ENCODE measurements at places on chromosomes 5 and 9.

GRCh38 chr5:5880077-5880763 is 457.7 kb downstream of the ICE1 start:
- DNase-seq, result no peak

- no peak for DNase-seq
Observed at GRCh38 chr5:93911609-93912008, 170.2 kb upstream of the POU5F2 start.

GRCh38 chr5:156414391-156414790 is 87.4 kb downstream of the SGCD start:
- DNase-seq, result no peak

- no peak for DNase-seq
Observed at GRCh38 chr5:142408981-142409481, 84.2 kb upstream of the SPRY4 start.

DNA sequence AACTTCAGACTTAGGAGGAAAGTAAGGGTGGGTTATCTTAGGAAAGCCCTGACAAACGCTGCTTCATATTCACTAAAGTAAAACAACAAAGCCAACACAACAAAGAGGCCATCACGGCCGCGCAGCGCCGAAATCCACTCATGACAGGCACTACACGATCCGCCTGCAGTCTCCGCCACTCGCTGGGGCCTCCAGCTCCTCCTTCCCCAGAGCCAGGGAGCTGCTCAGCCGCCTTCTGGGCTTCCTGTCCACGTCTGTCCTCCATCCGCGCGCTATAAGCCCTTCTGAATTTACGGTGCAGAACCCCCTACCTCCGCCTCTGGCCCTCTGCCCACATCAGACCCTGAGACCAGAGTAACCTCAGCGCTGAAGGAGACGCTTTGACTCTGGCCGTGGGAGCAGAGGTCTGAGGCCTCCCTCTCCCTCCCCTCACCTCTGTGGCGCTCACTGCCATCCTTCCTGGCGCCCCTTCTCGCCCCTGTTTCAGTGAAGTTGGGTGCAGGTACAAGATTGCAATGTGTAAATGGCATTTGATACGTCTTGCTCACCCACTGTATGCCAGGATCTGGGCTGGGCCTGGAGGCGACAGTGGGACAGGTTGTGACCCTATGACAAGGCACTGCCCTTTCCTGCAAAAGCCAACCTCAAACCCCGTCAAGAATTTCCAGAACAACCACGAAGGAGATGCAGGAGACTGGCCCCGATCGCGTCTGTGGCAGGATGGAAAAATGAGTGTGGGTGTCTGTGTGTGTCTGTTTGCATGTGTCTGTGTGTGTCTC is 74.9 kb upstream of the PHYKPL start:
- no peak for DNase-seq

DNA sequence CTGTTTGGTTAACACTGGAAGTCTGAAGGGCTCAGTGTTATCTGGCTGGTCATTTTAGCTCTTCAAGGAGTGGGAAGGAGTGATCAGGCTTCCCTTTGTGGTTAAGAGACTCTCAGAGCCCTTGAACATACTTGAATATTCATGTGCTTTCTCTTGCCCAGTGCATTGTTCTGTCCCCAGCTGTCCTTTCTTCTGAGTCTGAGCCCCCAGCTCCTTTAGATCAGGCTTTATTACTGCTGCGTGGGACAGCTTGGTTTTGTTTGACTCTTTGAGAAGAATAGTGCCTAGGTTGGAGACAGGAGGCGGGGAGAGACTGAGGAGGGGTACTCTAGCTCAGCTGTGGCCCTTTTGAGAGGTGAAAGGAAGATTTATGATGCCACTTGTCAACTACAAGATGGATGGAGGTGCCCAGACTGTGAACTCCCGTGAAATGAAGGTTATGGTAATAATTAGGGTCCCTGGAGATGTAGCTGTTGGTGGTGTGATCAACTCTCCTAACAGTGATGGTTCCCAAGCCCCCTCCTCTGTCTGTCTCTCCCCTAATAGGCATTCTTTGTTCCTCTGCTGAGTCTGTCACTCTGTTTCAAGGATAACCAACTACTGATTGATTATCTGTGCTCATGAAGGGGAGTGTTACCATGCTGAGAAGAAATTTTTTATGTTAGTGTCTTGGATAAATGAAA is 83.1 kb upstream of the GLRA1 start:
- no peak for DNase-seq

DNA sequence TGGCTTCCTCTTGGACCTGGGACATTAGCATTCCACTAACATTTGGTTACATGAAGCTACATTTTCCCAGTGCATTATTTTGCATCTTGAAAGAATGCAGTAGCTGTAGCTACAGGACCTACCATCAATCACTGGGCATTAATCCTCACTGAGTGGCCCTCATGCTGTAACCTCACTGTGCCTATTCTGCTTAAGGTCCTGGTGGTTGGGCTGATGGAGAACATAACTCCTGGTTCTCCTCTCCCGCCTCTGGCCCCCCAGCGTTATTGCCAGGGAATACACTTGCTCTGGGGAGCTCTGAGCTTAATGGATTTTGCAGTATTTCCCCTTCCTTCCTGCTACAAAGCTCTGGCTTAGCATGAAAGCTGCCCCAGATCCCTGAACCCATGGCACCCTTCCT is 111.5 kb upstream of the EQTN start:
- no peak for DNase-seq

GRCh38 chr9:70468291-70468690 is 53.8 kb upstream of the KLF9 start:
- DNase-seq, result no peak

DNA sequence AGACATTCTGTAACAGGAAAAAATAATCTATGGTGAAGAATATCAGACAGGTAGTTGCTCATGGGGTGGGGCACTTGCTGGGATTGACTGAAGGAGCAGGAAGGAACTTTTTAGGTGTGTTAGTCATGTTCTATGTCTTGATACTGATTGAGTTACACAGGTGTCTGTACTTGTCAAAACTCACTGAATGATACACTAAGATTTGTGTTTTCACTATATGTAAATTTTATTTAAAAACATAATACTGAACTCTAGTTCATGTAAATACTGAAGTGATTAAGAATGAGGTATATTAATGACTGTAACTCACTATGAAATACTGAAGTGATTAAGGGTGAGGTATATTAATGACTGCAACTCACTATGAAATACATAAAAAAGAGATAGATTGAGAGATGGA is 28.5 kb downstream of the IL6ST start:
- DNase-seq, result no peak

DNA sequence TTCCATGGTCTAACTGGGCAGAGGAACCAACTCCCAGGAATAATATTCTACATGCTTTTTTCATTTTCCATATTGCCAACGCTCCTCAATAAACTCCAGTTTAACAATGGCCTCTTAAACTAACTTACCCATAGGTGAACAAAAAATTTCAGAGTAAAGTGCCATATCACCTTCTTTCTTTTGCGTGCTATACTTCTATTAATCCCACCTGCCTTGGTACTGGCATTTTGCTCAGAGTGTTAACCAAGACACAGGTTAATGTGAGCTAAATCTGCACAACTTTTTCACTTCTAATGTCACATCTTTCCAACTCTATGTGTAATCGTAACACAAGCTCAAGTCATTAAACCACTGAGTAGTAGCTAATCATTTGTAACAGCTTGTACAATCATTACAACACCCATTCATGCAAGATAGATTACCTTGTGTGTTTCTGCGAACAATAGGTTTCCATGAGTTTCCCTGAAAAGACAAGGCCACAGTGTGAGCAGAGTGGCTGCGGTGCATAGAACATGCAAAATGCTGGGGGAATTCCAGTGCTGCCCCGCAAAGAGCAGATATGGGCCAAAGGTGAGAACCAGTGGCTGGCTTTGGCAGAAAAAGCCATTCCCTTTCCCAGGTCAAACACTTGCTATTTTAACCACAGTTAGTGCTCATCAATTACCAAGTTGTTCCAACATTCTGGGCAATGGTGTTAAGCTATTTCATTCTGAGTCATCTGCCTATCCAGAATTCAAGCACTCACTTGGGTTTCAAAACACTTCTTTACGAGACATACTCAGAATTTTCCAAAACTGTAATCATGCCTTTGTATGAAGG is 42.8 kb downstream of the TIMD4 start:
- DNase-seq, result no peak

GRCh38 chr9:106120071-106120470 is 425.7 kb downstream of the TMEM38B start:
- no peak for DNase-seq

DNA sequence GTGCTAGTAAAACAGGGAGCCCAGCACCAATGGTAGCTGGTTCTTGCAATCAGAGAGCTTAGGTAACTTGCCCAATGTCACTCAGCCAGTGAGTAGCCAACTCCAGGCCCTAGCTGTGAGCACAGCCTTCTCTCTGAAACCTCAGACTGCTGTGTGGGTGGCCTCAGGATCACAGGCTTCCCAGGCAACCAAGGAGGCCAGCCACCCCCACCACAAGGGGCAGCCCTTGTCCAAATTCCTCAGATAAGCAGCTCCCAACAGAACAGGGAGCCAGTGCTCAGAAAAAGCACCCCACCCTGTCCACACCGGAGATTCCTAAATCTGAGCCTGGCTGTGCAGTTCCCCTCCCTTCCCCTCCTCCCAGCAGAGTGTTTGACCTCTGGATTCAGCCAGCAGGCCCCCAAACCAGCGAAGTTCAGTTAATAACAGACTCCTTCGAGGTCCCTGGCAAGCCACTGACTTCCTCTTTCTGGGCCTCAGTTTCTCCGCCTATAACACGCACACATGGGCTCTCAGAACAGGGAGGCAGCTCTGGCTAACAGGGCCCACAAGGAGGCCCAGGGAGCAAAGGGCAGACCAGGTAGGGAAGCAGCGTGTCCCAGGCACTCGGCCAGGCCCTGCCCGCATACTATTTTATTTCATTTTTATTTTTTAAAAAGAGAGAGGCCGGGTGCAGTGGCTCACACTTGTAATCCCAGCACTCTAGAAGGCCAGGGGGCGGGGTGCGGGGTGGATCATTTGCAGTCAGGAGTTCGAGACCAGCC is 2.7 kb downstream of the EEIG1 start:
- DNase-seq, result no peak

DNA sequence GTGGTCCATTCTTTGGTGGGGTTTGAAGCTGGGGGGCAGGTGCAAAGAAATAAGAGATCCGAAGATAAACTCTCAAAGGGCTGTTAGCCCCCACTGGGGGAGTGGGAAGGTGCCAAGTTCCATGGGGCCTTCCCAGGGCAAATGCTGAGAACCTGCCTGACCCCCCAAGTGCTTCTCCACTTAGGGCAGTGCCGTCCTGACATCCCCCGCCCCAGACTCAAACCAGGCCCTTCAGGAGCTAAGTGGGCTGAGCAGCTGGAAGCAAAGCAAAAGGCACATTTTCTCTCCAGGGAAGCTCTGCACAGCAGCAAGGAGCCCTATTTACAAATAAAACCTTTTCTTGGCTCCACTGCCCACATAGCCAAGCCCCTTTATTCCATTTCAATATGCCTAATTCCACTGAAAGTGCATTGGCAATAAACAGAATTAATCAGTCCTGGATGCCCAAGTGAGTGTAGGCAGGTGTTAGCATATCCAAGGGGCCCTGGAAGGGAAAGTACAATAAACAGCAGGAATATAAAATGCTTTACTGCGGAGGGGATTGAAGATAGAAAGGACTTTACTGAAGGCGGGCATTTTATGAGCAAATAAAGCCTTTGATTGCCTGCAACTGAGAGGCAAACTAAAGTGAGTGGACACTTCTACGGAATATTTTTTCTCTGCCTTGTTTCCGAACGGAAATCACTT is 44.6 kb downstream of the WHRN start:
- DNase-seq, result no peak

GRCh38 chr9:124004593-124004992 is 7.0 kb upstream of the LHX2 start:
- no peak for DNase-seq

- DNase-seq, result no peak
Observed at GRCh38 chr5:2486373-2486772, 265.1 kb downstream of the IRX2 start.

GRCh38 chr9:93187047-93187446 is 3.1 kb downstream of the WNK2 start:
- no peak for DNase-seq

- no peak for DNase-seq
Observed at GRCh38 chr5:163566678-163567077, 61.3 kb downstream of the MAT2B start.

- DNase-seq, result no peak
Observed at GRCh38 chr9:128118971-128119665, 8.4 kb downstream of the PTGES2 start.

GRCh38 chr9:134215420-134215698 is 51.0 kb upstream of the RNU6ATAC start:
- DNase-seq, result no peak

- DNase-seq, result no peak
Observed at GRCh38 chr5:115325296-115325959, 29.0 kb upstream of the CCDC112 start.

DNA sequence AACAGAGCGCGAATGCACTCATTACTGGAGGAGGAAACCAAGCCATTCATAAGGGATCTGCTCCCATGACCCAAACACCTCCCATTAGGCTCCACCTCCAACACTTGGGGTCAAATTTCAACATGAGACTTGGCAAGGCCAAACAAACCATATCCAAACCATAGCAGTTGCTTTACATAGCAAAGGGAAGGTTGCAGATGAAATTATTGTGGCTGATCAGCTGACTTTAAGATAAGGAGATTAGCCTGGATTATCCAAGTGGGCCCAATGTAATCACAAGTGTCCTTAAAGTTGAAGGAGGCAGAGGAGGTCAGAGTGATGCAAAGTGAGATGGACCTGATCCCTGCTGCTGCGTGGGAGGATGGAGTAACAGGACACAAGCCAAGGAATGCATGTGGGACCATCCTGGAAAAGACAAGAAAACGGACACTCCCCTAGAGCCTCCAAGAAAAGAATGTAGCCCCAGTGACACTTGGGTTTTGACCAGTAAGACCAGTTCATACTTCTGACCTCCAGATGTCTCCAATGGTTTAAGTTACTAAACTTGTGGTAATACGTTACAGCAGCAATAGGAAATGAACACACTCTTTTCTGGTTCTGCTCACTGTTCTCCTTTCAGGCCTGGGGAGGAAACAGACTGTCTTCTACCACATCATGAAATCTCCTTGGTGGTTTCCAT is 167.3 kb downstream of the GNAQ start:
- no peak for DNase-seq

GRCh38 chr5:14362491-14362890 is 219.1 kb upstream of the OTULINL start:
- DNase-seq, result no peak

DNA sequence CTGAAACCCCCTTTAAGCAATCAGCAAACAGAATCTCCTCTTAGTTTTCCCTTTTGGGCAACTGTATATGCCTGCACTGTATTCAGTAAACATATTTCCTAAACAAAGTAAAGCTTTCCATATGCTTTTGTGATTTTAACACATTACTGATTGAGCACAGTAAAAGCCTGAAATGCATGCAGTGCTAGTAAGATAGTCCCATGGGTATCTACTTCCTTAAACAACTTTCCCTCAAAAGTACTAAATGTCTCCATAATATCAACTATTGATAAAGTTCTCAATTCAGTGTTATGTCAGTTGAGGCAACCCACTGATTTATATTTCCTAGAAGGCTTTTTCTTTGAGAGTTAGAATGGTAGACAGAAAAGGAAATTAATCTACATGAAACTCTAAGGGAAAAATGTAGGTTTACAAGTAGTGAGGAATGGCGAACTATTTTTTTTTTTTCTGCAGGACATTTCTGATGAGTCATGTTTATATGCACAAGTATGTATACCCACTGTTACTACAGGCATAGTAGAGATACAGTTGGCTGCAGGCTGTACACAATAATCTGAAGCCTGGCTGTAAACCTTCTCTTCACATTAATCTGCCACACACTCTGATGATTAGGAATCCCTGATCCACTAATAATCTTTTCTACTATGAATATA is 31.2 kb upstream of the CEP120 start:
- DNase-seq, result no peak

Measured in stimulated activated CD4-positive, alpha-beta T cell treated with anti-CD3 and anti-CD28 coated beads, Interleukin-1b, Interleukin-23, amount 100 ng/mL, for 1 hour (primary cell).